ENCODE measurements at places on chromosomes 7 and 10.

- DNase-seq = no peak
Measured at GRCh38 chr10:17787087-17787961, 21.8 kb upstream of the MRC1 start.

DNA sequence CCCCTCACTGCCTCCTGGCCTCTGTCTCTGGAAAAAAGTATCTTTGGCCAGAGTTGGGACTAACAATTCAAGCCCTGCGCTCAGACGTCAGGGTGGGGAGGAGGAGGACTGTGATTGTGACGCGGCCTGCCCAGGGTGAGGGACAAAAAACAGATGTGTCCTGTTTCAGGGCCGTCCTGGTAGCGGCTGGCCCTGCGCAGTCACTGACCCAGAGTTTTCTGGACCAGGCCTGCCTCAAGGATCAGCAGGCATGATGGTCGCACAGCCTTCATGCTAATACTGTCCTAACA is 110.1 kb downstream of the CYTH3 start:
- no peak for DNase-seq

DNA sequence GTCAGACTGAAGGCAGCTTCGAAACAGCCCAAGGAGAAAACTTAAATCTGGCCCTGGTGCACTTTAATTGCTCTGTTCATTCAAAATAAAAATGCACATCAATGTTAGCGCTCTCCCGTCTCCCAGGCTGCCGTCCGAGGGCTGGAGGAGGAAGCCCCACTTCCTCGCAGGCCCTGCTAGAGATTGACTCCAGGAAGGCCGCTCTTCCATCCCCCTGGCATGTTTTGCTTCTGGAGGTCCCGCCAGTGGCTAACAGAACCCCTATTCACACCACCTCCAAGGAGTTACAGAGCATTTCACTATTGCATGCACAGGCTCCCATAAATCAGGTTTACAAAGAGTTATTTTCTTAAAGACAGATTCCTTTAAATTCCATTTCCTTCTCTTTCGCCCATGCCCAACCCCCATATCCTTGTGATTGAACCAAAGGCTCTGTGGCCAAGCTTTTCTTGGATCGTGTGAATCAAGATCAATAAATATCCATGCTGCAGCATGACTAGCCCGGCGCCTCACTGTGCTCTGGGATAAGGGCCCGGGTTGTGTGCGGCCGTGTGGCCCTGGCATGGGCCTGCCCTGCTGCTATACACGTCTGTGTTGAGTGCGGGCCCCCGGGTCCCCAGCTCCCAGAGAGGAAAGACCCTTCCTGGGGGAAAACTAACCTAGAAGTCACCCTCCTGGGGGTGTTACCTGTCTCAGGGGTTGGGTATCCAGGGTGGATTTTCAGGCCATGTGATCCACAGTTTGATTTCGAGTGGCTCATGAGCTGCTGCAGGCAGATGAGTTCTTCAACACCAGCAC is 118.7 kb upstream of the GDF10 start:
- no peak for DNase-seq

GRCh38 chr7:70456719-70457118 is 675.2 kb upstream of the GALNT17 start:
- no peak for DNase-seq

DNA sequence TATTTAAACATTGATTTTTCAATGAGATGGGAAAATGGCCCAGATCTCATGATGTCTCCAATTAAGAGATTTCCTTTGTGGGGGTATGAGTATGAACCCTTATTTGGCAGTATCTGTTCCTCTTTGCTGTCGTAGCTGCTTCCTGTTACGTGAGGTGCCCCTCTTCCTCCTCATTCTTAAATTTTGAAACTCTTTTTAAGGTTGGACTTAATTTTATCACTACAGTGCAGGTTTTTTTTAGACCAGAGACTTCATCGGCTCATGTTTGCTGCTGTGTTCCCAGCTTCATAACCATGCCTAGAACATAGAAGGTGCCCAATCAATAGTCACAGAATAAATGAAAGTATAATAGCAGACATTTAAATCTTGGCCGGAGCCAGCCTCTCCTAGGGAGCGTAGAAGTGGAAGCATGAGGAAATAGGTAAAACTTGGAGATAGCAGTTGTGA is 2.4 kb downstream of the MIOS start:
- no peak for DNase-seq

GRCh38 chr10:120971671-120972070 is 120.5 kb downstream of the WDR11 start:
- DNase-seq = no peak

- no peak for DNase-seq
Measured at GRCh38 chr10:44517635-44518034, 132.7 kb upstream of the CXCL12 start.

DNA sequence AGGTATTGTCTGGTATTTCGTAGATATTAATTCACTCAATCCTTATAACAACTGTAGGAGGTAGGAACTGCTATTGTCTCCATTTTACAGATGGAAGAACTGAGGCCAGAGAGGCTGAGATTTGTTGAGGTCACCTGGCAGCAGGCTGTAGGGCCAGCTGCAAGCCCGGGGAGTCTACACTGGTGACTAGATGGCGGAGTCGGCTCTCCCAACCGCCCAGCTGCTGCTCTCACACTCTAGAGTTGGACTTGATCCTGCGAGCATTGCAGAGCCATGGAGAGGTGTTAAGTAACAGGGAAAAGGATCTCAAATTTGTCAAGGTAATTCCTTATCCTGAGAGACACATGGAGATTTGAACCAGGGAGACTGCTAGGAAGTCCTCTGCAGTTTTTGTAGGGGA is 124.1 kb downstream of the CAMK1D start:
- DNase-seq = no peak
